ENCODE measurements at places on chromosomes 1 and 21. TPM values are rescaled to one million over a fixed set of nuclear protein-coding genes. Genes with fewer than 3 reads are reported as not detected.

The EXO1 gene
- polyA plus RNA-seq: 4.9 TPM

The APOBEC4 gene
- polyA plus RNA-seq: 0.22 TPM

The IFFO2 gene
- 0.22 TPM for polyA plus RNA-seq

The IL19 gene
- polyA plus RNA-seq: not detected

The PDPN gene
- 4.8 TPM for polyA plus RNA-seq

The LENEP gene
- polyA plus RNA-seq: not detected

The IRF6 gene
- polyA plus RNA-seq: 29.5 TPM

The PRAMEF9 gene
- not detected for polyA plus RNA-seq

The ELAPOR1 gene
- polyA plus RNA-seq: 3.8 TPM

The BTBD8 gene
- polyA plus RNA-seq: 9.8 TPM

The CHODL gene
- not detected for polyA plus RNA-seq

The FMO3 gene
- polyA plus RNA-seq: 0.18 TPM

The IGSF3 gene
- 5.4 TPM for polyA plus RNA-seq

The RAB7B gene
- polyA plus RNA-seq: 3.6 TPM

The GPA33 gene
- polyA plus RNA-seq: 74.8 TPM

The DIRAS3 gene
- polyA plus RNA-seq: 2.2 TPM

The FMN2 gene
- 0.70 TPM for polyA plus RNA-seq

The OR14I1 gene
- polyA plus RNA-seq: not detected

The SLC25A34 gene
- 39.2 TPM for polyA plus RNA-seq

The RGS13 gene
- 14.6 TPM for polyA plus RNA-seq

The DNASE2B gene
- polyA plus RNA-seq: 0.09 TPM

The SLC6A17 gene
- polyA plus RNA-seq: 0.49 TPM

The OR2T35 gene
- polyA plus RNA-seq: not detected

The TDRD10 gene
- polyA plus RNA-seq: 0.81 TPM

The AMIGO1 gene
- 2.8 TPM for polyA plus RNA-seq

The TEKT2 gene
- 0.18 TPM for polyA plus RNA-seq

The LCE1D gene
- not detected for polyA plus RNA-seq

The NES gene
- polyA plus RNA-seq: 11.8 TPM

The KRTAP7-1 gene
- not detected for polyA plus RNA-seq

The IL20 gene
- not detected for polyA plus RNA-seq

The COP1 gene
- polyA plus RNA-seq: 68.4 TPM

The BPNT1 gene
- polyA plus RNA-seq: 90.1 TPM

The NTMT2 gene
- not detected for polyA plus RNA-seq

The NKAIN1 gene
- polyA plus RNA-seq: not detected

The C1QB gene
- polyA plus RNA-seq: 119 TPM
